ENCODE measurements at places on chromosomes 1 and 21.

DNA sequence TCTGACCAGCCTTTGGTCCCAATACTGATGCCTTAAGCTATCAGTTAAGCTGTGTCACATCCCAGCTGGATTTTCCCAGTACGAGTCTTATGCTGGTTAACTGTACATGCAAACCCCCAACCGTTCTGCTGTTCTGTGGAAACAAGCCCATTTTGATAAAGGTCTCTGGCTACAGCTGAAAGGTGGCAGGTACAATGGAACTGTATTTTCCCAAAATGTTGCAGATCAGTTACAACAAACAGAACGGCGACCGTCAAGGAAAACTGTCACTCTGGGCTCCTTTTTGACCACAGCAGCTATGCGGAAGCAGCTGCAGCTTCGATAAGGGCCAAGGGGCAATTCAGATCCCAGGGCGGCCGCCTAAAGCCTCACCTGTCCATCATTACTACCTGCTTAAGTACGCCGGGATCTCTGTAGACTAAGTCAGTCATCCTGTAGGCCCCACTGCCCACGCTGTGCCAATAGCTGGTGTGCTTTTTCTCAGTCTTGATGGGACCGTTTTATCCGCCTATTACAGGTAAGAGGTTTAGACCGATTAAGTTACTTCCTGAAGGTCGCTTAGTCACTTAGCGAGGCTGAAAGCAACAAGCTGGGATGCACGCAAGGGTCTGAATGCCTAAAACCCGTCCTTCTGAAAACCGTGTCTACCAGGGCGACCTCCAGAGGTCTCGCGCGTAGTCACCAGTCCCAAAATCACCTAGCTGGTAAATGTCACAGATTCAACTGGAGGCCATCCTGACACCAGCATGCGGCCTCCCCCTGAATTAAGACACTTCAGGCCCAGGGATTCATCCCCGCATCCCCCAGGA is 11.1 kb upstream of the RAB42 start:
- peak; percentile 82 for DNase-seq

DNA sequence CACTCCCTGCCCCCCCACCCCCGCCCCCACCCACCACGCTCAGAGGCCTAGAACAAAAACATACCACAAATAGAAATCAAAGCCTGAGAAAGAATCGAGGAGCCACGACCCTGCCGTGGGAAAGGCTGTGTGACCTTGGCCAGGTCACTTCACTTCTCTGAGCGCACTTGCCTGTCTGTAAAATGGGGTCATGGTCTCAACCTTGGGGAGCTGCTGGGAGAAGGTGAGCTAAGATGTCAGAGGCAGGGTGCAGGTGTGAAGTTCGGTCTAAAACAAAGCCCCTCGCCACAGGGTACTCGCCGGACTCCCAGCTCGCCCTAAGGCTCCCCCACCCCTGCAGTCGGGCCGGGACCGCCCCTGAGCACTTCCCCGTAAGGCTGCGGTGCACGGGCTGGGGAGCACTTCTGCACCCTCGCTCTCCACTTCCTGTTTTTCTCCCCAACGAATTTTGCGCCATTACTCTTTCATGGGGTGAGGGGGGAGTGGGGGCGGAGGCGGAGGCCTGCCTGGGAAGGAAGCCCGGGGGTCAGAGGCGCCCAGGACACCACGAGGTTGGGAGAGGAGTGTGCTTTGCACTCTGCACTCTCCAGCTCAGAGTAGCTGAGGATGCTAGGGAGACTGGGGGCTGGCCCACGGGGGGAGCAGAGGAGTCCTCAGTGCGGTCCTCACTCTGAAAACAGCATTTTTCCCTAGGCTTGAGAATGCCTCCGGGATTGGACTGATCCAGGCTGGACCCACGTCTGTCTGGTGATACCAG is 21.9 kb upstream of the PIK3CD start:
- DNase-seq = no peak

GRCh38 chr21:44517175-44517899 is 22.7 kb downstream of the KRTAP10-1 start:
- peak; percentile 43 for DNase-seq

- peak; percentile 44 for DNase-seq
Measured at GRCh38 chr1:5430911-5431697, 561.1 kb downstream of the NPHP4 start.

- DNase-seq = no peak
Measured at GRCh38 chr21:38308532-38309119, 51.8 kb downstream of the KCNJ15 start.

DNA sequence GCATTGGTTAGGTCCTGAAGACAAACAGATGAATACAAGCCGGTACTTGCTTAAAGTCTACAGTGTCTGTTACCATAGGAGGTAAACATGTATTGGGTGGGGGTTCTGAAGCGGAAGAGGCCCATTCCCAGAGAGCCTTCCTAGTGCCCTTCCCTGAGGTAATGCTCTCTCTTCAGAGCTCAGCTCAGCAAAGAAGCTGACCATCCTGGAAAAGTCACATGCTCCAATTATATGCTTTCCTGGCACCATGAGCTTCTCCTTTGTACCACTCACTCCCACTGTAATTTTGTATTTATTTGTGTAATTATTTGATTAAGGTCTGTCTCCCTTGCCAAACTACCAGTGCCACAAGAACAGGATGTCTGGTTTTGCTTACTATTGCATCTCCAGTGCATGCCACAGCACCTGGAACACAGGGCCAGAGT is 42.0 kb downstream of the RAB3B start:
- DNase-seq = no peak
